Caco-2 (cell line): ENCODE measurements at places on chromosomes 16 and 17. TPM values are rescaled to one million over a fixed set of nuclear protein-coding genes. Genes with fewer than 3 reads are reported as not detected.

Gene MARVELD3
- total RNA-seq, result 50.6 and 51.7 TPM in 2 replicates

Gene ABI3
- not detected in 2 replicates for total RNA-seq

Gene HSD17B1
- 2.3 and 4.0 TPM in 2 replicates for total RNA-seq

Gene HBA1
- total RNA-seq, result 3.6 and 8.6 TPM in 2 replicates

Gene KIF18B
- 63.6 and 68.4 TPM in 2 replicates for total RNA-seq

Gene CX3CL1
- 0.16 TPM in 1 of 2 replicates, not detected in the other for total RNA-seq

Gene RNF112
- total RNA-seq, result 0.16 TPM in 1 of 2 replicates, not detected in the other

Gene TMC5
- 1.5 and 2.3 TPM in 2 replicates for total RNA-seq

Gene KCNH6
- not detected in 2 replicates for total RNA-seq

Gene WFDC1
- not detected in 2 replicates for total RNA-seq

Gene LPCAT2
- 20.7 and 25.2 TPM in 2 replicates for total RNA-seq

Gene ALOX12
- not detected in 2 replicates for total RNA-seq

Gene KRTAP9-7
- not detected in 2 replicates for total RNA-seq

Gene ATP1B2
- 0.11 and 0.14 TPM in 2 replicates for total RNA-seq

Gene USP36
- total RNA-seq, result 103 and 108 TPM in 2 replicates

Gene TXNDC17
- 59.1 and 68.6 TPM in 2 replicates for total RNA-seq

Gene SDK2
- 0.09 and 0.14 TPM in 2 replicates for total RNA-seq

Gene TPSD1
- not detected in 2 replicates for total RNA-seq

Gene CES4A
- not detected in 2 replicates for total RNA-seq

Gene CD300LB
- total RNA-seq, result not detected in 2 replicates

Gene CMTM2
- total RNA-seq, result not detected in 2 replicates

Gene NPIPB5
- 208 and 216 TPM in 2 replicates for total RNA-seq
